ENCODE measurements at places on chromosomes 4 and X.

DNA sequence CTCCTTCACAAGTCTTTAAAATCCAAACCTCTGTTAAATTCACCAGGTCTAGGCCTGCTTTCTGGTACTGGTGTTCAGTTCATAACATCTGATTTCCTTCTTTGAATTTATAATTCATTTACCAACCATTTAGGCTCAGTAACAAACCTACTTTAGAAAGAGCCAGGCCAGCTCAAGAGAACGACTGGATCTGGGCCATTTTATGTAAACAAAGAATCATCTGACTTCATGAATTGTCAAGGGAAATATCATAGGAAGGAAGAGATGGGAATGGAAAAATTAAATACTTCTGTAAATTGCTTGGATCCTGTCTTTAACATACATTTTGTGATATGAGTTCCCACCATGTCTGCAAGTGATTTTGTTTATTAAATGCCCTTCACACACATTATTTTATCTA is 36.5 kb downstream of the DCHS2 start:
- DNase-seq, result no peak

- DNase-seq, result no peak
Observed at GRCh38 chr4:126719852-126720251, 912.9 kb upstream of the INTU start.

- DNase-seq, result no peak
Observed at GRCh38 chr4:73734530-73735001, 5.8 kb upstream of the CXCL8 start.

GRCh38 chr4:158002173-158002572 is 170.7 kb downstream of the GASK1B start:
- no peak for DNase-seq

DNA sequence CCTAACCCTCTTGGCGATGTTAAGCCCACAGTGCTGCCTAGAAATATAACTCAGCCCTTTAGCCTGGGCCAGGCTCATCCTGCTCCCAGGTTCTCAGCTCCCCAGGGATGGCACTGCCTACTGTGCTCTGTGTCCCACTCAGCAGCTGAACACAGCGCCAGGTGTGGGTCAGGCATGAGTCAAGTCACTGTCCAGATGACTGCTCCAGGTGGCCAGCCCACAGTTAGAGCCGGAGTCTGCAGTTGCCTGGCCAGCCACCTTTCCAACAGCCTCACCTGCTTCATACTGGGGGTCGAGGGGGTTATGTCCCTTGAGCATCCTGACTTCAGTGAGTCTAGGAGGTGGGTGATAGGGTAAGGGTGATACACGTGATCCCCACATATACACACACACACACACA is 48.4 kb downstream of the TBC1D14 start:
- DNase-seq, result no peak

- no peak for DNase-seq
Observed at GRCh38 chrX:110081740-110082139, 78.8 kb downstream of the TMEM164 start.

DNA sequence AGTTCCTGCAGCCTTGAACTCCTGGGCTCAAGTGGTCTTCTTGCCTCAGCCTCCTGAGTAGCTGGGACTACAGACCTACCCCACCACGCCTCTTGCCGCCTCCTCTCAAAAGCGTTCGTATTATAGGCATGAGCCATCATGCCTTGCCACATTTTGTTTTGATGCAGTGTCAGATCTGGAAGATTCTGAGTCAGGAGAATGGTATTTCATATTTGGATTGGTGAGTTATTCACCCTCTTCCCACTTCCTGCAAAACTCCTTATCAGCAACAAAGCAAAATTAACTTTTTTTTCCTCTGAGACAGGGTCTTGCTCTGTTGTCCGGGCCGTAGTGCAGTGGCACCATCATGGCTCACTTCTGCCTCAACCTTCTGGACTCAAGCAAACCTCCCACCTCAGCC is 29.6 kb downstream of the REST start:
- DNase-seq, result peak; percentile 22

DNA sequence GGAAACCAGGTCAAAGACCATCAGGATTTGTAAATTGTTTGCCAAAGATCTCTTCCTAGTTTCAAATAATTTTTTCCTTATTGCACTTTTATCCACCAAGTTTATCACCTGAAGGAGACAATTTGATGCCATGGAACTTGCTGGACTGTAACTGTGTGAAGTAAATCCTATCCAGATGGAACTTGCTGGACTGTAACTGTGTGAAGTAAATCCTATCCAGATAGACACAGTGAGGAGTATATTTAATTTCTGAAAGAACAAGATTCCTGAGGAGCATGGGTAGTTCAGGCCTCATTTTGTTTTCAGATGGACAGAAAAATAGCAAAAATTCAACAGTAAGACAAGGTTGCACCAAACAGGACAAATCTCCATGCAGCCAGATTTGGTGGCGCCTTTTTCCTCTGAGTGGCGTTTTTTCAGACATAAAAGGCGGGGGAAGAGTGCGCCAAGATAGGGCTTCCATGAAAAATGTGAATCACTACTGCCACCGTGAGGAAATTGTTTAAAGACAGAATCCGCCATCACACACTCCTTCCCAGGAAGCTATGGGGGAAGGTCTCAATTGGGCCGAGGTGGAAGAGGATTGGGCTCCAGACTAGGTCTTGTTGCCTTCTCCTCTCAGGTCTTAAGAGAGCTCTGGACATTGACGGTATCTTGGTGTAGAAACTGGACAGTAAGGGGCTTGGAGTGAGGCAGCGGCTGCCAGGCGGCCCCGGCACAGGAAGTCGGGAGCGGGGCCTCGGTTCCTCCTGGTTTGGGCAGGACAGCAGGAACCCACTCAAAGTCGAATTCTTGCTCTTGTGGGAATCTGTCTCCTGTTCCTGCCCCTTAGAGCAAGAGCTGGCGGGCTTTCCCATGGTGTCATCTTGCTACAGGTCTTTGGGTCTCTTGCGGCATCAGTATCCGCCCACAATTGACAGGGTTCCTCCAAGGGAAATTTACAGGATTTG is 234.7 kb downstream of the OR13H1 start:
- DNase-seq, result peak; percentile 61

DNA sequence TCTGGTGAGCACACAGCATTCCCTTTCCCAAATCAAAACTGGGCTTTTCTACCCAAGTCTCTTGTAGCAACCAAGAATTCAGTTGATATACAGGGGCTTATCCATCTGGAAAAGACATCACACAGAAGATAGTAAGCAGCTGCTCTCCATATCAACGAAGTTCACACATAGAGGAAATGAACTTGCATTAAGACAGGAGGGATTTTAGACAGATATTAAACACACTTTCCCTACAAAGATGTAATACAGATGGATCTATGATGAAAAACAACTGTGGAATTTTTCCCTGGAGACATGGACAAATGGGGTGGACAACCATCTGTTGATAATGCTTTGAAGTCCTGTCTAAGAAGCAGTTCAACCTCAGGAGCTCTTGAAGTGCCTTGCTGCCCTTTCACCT is 9.8 kb upstream of the PDE5A start:
- no peak for DNase-seq

- DNase-seq, result no peak
Observed at GRCh38 chr4:153112041-153112441, 92.2 kb upstream of the TRIM2 start.
